Left colon (tissue), 2 donors: ENCODE measurements at places on chromosomes 12 and 14. TPM values are rescaled to one million over a fixed set of nuclear protein-coding genes. Genes with fewer than 3 reads are reported as not detected.

KRT82 gene
- total RNA-seq, result not detected

DNA sequence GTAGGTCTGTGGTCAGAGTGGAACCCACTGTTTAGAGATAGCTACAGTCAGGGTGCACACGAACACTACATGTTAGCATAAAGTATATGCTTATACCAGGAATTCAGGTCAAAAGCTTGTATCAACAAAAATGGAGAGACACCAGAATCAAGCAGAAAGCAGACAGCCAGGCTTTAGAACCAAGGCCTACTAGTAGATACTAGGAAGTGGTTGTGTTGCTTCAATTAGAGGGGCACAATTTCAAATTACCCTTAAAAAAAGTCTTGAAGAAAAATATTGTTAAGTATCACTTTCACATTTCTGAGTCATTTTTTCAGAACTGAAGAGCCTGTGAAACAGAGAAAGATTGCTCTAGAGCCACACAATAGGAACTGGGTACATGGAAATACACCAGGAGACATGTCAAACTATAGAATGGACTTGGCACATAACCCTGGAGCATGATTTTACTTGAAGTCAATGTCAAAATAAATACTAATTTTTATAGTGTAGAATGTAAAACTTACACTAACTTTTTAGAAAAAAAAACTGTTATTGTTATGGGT lies 41.6 kb downstream of the LRRC9 start:
- DNase-seq, result no peak

CATSPERB gene
- total RNA-seq, result 3.9 TPM

- DNase-seq, result no peak
Observed at GRCh38 chr12:49287876-49288275, 7.1 kb upstream of the PRPH start.

GRCh38 chr14:61479746-61480502 lies 158.5 kb downstream of the PRKCH start:
- DNase-seq, result no peak

KRR1 gene
- total RNA-seq, result 31.4 TPM

DNA sequence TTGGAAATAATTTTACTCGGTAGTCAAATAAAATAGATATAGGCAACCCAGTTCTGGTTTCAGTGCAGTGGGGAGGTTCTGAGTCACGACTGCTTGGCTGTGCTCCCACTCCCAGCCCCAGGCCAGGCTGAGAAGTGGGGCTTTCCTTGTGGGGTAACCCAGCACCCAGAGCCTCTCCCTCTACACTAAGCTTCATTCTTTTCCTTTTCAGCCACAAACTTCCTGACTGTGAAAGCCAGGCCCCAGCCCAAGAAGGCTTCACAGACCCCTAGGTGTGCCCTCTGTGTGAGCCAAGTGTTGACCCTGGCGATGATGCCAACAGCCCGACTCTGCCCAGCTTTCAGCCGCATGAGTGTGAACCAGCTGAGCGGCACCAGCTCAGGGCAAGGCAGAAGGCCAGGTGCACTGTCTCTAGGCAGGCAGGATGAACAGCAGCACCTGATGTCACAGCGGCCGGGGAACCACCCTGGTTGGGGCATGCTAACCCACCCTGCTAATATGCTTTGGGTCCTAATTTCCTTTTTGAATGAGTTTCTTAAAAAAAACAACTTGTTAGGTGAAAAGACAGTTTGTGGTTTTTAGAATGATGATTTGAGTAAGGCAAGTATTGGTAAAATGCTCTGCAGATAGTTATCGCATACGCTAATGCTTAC lies 42.2 kb upstream of the ATP23 start:
- DNase-seq, result peak; percentile 55

C12orf50 gene
- not detected for total RNA-seq

- no peak for DNase-seq
Observed at GRCh38 chr12:639566-639965, 23.7 kb downstream of the NINJ2 start.

DNA sequence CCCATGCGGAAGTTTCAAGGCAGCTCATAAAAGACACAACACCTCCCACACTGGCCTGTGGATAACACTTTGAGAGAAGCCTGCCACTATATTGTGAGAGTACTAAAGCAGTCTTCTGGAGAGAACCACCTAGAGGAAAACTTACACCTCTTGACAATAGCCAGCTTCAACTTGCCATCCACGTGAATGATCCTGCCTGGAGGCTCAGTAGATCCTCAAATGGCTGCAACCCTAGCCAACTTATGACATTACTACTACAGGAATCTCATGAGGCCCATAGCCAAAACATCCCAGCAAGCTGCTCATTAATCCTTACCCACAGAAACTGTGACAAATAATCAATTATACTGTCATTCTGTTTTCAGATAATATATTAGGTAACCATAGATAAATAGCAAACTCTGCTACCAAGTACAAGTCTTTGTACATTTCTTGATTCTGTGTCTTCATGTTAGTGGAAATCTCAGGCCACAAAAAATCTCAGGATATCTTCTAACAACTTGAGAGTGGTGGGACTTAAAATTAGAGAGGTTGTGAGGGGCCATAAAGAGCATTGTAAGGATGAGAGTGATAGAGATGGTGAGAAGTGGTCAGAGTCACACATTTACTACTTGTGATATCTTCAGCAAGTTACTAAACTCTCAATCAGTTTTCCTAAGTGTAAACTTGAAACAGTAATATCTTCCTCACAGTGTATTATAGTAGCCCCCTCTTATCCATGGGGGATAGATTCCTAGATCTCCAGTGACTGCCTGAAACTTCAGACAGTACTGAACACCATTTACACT lies 368.0 kb downstream of the C12orf50 start:
- DNase-seq, result no peak

DNA sequence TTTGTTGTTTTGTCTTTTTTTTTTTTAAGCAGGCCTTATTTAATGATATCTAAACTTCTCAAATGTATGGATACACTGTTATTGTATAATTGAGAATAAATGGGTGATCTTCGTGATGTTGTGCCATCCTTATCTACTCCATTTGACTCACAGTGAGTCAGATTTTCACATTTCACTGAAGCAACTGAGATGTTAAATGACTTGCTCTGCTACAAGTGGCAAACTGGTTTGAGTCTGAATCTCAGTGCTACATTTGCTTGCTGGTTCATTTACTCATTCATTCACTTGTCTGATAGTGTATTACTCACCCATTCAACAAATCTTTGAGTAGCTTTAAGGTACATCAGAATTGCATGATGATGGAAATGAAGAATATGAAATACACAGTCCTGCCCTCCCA lies 2.6 kb downstream of the KIAA0586 start:
- no peak for DNase-seq

DNA sequence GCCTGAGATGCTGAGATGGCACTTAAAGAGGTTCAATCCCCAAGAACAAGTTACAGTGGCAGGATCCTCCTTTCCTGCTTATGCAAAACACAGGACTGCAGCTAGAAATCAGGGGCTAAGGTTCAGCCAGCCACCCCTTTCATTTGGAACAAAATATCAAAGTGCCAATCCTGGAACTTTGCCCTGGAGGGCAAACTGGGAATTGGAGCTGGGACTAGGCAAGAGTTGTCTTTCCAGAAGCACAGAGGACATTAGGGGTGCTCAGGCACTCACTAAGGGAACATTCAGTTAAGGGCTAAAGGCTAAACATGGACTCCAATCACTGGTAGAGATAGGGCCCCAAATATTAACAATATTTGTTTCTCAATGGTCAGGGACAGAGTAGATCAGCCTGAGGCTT lies 237.2 kb downstream of the EMP1 start:
- DNase-seq, result no peak

AICDA gene
- total RNA-seq, result not detected

PSMC6 gene
- 61.6 TPM for total RNA-seq

DCN gene
- total RNA-seq, result 315 TPM

DNA sequence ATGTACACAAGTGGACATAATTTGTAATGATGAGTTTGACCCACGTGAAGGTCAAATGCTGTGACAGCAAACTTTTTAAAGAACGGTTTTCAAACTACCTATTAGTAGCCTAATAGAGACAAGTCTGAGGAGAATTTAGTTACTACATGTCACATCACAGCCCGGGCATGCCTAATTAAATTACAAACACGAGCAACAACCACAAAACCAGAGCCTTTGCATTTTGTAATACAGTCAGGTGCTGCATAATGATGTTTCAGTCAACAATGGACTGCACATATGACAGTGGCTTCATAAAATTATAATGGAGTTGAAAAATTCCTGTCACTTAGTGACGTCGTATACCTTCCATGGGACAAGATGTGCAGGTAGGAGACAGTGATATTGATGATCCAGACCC lies 274.5 kb downstream of the DACT1 start:
- no peak for DNase-seq

FAM177A1 gene
- total RNA-seq, result 199 TPM

DNA sequence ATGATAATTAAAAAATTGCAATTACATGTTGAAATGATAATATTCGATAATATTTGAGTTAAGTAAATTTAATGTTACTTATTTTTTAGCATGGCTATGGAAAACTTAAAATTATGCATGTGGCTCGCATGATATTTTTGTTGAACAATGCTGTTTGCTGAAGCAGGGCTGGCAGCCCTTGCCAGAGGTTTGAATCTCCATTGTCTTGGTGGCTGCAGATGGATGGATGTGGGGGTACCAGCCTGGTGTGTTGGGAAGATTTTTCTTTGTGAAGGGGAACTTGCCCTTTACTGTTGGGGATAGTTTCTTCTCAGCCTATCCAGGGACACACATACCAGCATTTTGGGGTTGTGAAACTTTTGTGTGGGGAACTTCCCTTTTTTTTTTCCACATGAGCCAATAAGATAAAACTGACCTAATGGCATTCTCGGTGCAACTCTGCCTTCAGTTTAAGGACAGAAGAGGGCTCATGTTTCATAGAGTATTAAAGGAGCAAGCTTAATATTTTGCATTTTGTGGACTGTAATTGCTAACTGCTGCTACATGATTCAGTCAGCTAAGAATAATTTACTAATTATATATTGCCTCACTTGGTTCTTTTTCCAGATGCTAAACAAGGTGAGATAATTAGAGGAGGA lies 8.8 kb downstream of the RASSF3 start:
- no peak for DNase-seq

KRT80 gene
- 1.1 TPM for total RNA-seq

- no peak for DNase-seq
Observed at GRCh38 chr14:104782086-104782807, 13.3 kb downstream of the AKT1 start.

DNA sequence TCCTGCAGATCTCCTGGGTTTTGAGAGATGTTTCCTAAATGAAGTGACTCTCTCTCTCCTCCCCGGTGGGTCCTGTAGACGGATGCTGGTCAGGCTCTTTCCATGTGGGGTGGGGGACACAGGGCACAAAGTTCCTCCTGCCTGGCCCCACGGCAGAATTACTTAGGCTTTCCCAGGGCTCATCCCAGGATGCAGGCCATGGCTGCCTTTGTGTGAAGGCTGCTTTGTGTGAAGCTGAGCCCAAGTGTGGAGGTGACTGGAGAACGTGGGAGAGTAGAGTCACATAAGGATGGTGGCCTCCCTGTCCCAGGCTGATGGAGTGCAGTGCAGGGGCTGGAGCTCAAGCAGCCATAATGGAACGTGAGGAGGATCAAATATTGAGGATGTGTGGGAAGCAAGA lies 200.2 kb downstream of the ADGRD1 start:
- DNase-seq, result no peak

PUS7L gene
- total RNA-seq, result 15.2 TPM

DNA sequence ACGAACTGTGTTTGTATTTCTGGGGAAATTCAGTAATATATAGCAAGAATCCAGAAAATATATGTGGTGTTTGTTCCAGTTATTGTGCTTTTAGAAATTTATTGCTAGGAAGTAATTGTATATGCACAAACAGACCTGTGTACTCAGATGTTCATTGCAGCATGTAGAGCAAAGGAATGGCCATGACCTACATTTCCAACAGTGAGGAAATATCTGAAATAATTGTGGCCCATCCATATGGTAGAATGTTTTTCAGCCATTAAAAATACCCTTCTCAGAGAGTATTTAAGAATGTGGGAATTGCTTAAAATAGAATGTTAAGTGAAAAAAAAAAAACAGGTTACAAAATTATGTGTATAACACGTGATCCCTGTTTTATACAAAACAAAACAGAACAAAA lies 77.3 kb downstream of the TMX1 start:
- DNase-seq, result no peak

DNA sequence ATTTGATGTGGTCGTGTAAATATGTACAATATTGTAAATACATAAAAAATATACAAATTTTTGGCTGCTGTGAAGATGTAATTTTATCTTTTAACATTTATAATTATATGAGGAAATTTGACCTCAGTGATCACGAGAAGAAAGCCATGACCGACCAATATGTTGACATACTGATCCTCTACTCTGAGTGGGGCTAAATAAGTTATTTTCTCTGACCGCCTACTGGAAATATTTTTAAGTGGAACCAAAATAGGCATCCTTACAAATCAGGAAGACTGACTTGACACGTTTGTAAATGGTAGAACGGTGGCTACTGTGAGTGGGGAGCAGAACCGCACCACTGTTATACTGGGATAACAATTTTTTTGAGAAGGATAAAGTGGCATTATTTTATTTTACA lies 49.6 kb downstream of the TBK1 start:
- no peak for DNase-seq

GRCh38 chr14:106187216-106187615 lies 660.8 kb downstream of the TMEM121 start:
- DNase-seq, result no peak

DNA sequence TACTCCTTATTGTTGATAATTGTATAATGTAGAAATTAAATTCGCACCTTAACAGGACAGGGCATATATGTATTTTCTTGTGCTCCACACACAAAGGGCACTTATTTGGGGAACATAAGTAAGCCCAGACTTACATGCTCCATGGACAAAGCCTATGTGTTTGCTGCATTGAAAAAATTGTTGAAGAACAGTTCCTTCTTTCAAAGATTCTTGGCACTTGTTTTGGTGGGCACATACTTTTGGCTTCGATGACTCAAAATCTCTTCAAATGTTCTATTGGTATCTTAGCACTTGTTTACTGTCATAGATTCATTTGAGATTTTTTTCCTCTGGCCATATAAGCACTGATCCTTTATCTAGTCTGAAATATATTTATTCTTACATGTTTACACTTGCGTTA lies 1.4 kb upstream of the MAP4K5 start:
- no peak for DNase-seq

DNA sequence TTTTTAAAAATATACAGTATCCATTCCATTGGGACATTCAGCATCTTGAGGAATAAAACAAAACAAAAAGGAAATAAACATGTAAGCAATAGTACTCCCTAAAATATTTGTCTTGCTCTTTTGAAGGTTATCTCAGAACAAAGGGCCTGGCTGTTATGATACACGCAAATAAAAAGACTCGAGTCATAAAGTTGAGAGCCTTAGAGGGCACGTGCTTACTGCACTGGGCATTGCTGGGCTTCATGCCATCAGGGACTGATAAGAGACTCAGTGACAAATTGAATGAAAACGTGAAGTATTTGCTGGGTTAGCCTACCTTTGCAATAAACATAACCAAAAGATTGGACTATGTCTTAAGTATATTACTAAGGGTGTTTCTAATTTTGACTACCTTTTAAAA lies 118.9 kb downstream of the SLC35F4 start:
- no peak for DNase-seq

PRIM1 gene
- 3.9 TPM for total RNA-seq

- DNase-seq, result no peak
Observed at GRCh38 chr12:19402211-19402610, 37.1 kb upstream of the AEBP2 start.

SERPINA10 gene
- 0.31 TPM for total RNA-seq
